ENCODE measurements at places on chromosomes 11 and 22. TPM values are rescaled to one million over a fixed set of nuclear protein-coding genes. Genes with fewer than 3 reads are reported as not detected.

GRCh38 chr11:47378010-47378835 lies at the start of gene SPI1:
SPI1 (minus strand) TSS chr11:47378547; CDS start chr11:47378353, 194 bp downstream.
- DNase-seq, result no peak
- no peaks in the 10 kb centered on the region for H3K27me3 ChIP-seq
- H3K4me3 ChIP-seq, result no peak within 1 kb of the TSS
- H3K27ac ChIP-seq, result peak within 1 kb of the TSS; percentile 93
- H3K4me1 ChIP-seq, result peaks cover 19% of the 10 kb centered on the region
- no peaks in the 10 kb centered on the region for H3K36me3 ChIP-seq

DNA sequence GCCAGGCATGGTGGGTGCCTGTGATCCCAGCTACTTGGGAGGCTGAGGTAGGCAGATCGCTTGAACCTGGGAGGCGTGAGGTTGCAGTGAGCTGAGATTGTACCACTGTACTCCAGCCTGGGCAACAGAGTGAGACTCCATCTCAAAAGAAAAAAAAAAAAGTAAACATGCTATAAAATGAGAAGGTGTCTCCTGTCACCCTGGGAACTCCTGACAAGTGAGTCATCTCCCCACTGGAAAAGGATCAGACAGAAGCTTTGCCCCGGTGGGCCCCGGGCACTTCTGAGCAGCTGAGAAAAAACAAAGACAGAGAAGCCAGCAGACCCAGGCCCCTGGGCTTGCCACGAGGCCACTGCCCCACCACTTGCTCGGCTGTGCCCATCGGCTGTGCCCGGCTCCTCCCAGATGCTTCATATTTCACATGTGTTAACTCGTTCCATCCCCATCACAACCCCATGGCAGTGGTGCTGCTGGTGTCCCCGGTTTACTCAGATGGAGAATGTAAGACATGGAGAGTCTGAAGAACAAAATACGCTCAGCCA lies 22.3 kb downstream of the TTLL1 start:
- no peak for DNase-seq
- no peaks in the 10 kb centered on the region for H3K27me3 ChIP-seq
- peaks cover 23% of the 10 kb centered on the region for H3K36me3 ChIP-seq

- peaks cover 10% of the 10 kb centered on the region for H3K27me3 ChIP-seq
- H3K36me3 ChIP-seq, result no peaks in the 10 kb centered on the region
- no peak overlapping the region for H3K4me3 ChIP-seq
- no peak overlapping the region for H3K27ac ChIP-seq
Measured at GRCh38 chr11:8056810-8057463, 24.1 kb upstream of the TUB start.

- H3K4me3 ChIP-seq, result no peak overlapping the region
- H3K36me3 ChIP-seq, result no peaks in the 10 kb centered on the region
- H3K4me1 ChIP-seq, result no peaks in the 10 kb centered on the region
- no peak for DNase-seq
Measured at GRCh38 chr22:36585841-36586240, 56.9 kb upstream of the EIF3D start.

GRCh38 chr11:60973699-60974098 lies 2.2 kb downstream of the CD6 start:
- H3K27ac ChIP-seq, result peak overlapping the region; percentile 99
- peak overlapping the region; percentile 95 for H3K4me3 ChIP-seq
- DNase-seq, result no peak

- DNase-seq, result no peak
- H3K36me3 ChIP-seq, result peaks cover 28% of the 10 kb centered on the region
- peaks cover 31% of the 10 kb centered on the region for H3K27me3 ChIP-seq
- H3K27ac ChIP-seq, result no peak overlapping the region
- peaks cover 49% of the 10 kb centered on the region for H3K4me1 ChIP-seq
Measured at GRCh38 chr11:72238492-72239312, 5.3 kb downstream of the PHOX2A start.

DNA sequence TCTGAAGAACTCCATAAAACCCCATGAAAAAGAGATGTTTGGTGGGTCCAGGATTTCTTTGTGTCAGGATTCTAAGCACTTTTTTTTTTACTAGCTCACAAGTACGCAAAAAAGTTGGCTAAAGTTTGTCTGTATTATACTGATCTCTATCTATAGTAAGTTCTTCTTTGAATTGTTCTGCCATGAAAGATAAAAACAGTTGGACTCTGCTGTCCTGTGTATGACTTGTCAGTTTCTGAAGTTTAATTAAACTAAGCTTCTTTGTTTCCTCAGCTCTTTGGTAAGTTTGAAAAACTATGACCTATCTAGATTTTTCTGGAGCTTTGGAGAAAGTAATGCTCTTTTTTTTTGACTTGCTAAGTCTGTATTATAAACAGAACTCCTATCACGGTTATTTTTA lies 812.2 kb upstream of the LUZP2 start:
- no peak overlapping the region for H3K4me3 ChIP-seq
- H3K27ac ChIP-seq, result no peak overlapping the region
- H3K4me1 ChIP-seq, result peaks cover 8% of the 10 kb centered on the region

Gene CAPRIN1
- total RNA-seq, result 163 TPM

Gene SCUBE1
- total RNA-seq, result not detected

DNA sequence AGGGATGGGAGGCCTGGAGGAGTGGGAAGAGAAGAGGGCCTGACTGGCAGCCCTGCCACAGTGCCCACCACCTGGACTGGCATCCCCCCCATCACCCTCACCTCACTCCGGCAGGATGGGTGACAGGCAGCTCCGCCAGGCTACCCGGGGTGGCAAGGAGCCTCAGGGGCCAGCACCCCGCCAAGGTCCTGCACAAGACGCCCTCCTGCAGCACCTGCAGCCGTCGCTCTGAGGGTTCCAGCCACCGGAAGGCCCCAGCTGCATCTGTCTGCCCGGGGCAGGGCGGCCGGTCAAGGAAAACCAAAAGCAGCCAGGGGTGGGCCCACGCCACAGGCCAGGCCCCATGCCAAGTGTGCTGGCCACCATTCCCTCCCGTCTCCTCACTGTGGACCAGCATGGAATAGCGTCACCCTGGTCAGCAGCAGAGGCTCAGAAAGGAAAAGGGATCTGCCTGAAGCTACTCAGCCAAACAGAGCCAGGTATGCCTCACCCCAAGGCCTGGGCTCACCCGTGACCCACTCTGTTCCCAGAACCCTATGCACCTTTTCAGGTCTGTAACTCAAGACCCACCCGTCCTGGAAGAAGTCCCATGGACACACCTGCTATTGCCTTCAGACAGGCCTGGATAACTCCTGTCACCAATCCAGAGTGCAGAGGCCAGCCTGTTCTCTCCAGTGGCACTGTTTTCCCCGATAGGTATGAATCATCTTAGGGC lies 7.0 kb downstream of the RHBDD3 start:
- H3K36me3 ChIP-seq, result no peaks in the 10 kb centered on the region
- H3K27me3 ChIP-seq, result no peaks in the 10 kb centered on the region
- H3K27ac ChIP-seq, result no peak overlapping the region
- no peak overlapping the region for H3K4me3 ChIP-seq
- H3K4me1 ChIP-seq, result no peaks in the 10 kb centered on the region

Gene RFPL3
- not detected for total RNA-seq

- H3K36me3 ChIP-seq, result no peaks in the 10 kb centered on the region
- no peaks in the 10 kb centered on the region for H3K27me3 ChIP-seq
- H3K4me1 ChIP-seq, result no peaks in the 10 kb centered on the region
- no peak overlapping the region for H3K4me3 ChIP-seq
- H3K27ac ChIP-seq, result no peak overlapping the region
- DNase-seq, result no peak
Measured at GRCh38 chr22:28142361-28142961, 223.4 kb upstream of the PITPNB start.

DNA sequence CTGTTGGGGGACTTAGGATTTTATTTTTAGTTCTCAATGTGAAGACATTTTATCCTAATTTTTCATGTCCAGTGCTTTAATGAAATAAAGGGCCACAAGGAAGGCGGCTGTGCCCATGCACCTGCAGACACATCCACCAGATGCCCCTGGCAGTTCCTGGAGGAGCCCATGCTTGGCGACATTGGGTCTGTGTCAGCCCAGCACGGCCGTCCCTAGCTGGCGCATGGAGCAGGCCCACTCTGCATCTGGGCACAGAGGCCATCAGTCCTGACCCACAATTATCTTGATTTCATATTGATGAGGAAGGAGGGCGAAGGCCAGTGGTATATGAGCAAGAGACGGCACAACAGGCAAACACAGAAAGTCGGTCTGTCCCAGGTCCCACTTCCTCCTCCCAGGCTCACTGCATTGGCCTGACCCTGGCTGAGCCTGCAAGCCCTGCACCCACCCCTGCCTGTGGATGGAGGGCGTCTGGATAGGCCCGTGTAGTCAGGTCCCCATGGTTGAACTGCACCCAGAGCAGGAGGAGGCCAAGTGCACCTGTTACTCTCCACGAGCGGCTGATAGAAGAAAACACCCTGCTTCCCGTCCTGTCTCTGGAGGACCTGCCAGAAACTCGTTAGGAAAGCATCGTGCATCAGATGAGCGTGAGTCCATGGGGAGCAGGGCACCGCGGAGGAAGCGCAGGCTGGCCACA lies 296.9 kb downstream of the BRD1 start:
- DNase-seq, result no peak
- H3K36me3 ChIP-seq, result peaks cover 4% of the 10 kb centered on the region
- H3K27ac ChIP-seq, result no peak overlapping the region
- H3K4me3 ChIP-seq, result no peak overlapping the region
- no peaks in the 10 kb centered on the region for H3K27me3 ChIP-seq

Gene SLC22A25
- not detected for total RNA-seq

Gene OR5A1
- total RNA-seq, result not detected

GRCh38 chr11:118247041-118247440 lies 5.1 kb downstream of the MPZL3 start:
- H3K27ac ChIP-seq, result peak overlapping the region; percentile 93
- H3K36me3 ChIP-seq, result peaks cover 7% of the 10 kb centered on the region
- peaks cover 60% of the 10 kb centered on the region for H3K4me1 ChIP-seq
- DNase-seq, result no peak

Gene C11orf42
- total RNA-seq, result not detected

Gene PTPRCAP
- 212 TPM for total RNA-seq

DNA sequence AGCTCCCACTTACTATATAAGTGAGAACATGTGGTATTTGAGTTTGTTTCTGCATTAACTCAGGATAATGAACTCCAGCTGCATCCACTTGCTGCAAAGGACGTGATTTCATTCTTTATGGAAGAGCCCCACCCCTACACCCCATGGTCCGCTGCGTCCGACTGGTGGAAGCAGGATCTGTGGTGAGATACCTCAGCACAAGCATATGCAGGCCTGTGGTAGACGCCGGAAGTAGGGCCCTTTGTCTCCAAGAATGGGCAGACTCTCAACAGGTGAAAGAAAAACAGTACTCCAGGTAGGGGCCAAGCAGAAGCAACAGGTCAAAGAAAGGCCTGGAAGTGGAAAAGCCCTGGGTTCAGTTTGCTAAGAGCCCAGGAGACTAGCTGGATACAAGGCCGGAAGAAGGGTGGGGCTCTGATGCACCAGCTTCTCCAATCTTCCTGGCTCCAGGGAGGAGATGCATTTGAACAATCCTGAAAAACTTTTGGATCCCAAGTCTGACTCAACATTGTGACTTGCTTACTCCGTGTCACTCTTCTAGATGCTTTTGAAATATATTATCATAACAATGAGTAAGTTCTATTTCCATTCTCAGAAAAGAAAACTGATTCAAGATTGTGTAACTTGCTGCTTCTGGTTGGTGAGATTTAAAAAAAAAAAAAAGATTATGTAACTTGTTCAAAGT lies 30.4 kb downstream of the NEAT1 start:
- no peaks in the 10 kb centered on the region for H3K27me3 ChIP-seq
- no peak overlapping the region for H3K4me3 ChIP-seq
- no peak for DNase-seq
- peaks cover 24% of the 10 kb centered on the region for H3K4me1 ChIP-seq
- H3K36me3 ChIP-seq, result no peaks in the 10 kb centered on the region

DNA sequence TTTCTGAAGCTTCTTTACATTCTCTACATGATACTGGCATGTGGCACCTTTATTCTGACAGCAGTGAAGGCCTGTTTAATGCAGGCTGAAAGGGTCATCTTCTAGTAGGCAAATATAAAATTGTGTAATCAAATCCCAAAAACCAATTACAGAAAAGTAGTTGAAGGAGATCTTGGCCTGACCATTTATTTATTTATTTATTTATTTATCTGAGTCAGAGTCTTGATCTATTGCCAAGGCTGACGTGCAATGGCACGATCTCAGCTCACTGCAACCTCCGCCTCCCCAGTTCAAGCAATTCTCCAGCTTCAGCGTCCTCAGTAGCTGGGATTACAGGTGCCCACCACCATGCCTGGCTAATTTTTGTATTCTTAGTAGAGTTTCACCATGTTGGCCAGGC lies 22.7 kb upstream of the CECR2 start:
- H3K4me1 ChIP-seq, result peaks cover 8% of the 10 kb centered on the region
- H3K27me3 ChIP-seq, result peaks cover 7% of the 10 kb centered on the region
- H3K4me3 ChIP-seq, result no peak overlapping the region
- H3K36me3 ChIP-seq, result no peaks in the 10 kb centered on the region
- DNase-seq, result no peak

- no peak overlapping the region for H3K27ac ChIP-seq
- no peak for DNase-seq
- H3K36me3 ChIP-seq, result peaks cover 5% of the 10 kb centered on the region
- H3K4me3 ChIP-seq, result no peak overlapping the region
- no peaks in the 10 kb centered on the region for H3K4me1 ChIP-seq
- H3K27me3 ChIP-seq, result peaks cover 8% of the 10 kb centered on the region
Measured at GRCh38 chr11:121688055-121688491, 235.3 kb upstream of the SORL1-AS1 start.
